ENCODE measurements at places on chromosomes 16 and 17.

DNA sequence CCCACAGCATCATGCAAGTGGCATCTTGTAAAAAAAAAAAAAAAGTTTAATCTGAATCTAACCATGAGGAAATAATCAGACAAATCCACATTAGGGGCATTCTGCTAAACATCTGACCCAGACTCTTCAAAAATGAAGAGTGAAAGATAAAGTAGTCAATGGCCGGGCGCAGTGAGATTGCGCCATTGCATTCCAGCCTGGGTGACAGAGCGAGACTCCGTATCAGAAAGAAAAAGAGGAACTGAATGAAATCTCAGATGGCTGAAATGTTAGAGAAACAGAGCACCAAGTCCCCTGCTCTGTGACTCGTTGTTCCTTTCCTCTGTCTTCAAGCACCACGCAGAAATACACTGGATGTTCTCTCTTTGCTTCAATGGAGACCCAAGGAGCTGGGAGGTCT is 12.7 kb upstream of the RNF135 start:
- peak; percentile 17 for DNase-seq

DNA sequence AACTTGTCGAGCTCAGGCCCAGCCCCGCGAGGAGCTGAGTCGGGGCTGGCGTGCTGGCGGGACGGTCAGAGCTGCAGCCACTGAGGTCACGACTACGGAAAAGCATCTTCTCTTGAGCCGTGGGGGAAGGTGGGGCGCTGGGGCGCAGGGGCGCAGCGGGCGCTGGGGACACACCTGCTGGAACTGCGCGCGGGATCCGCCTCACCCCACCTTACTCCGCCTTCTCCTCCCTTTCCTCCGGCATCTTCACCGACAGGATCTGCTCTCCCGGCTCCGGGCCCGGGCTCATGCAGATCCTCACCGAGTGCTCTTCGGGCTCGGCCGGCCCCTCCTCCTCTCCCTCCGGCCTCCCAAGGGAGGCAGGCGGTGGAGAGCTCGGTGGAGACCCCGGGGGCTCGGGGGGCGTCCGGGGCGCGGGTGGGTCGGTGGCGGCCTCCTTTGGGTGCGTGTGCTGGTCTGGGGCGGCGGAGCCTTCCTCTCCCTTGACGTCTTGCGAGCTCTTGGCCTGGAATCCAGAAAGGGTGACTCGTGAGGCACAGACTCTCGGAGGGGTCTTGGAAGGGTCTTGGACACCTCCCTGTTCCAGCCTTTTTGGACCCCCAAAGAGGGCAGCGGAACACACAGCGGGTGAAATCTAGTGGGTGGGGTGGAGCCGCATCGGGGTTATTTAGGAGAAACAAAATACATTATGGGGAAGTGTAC is 81.8 kb upstream of the KIFC3 start:
- DNase-seq = no peak

DNA sequence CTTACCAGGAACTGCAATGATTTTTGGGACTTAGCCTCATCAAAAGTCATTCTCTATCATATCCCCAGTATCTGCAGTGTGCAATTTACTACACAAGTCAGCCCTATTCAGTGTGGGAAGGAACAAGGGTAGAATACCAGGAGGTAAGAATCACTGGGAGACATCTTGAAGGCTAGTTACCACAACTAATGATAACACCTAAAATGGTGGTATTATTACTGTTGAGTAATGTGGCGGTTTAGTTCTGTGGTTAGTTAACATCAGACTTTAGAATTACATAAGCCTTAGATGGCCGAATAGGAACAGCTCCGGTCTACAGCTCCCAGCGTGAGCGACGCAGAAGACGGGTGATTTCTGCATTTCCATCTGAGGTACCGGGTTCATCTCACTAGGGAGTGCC is 567.9 kb upstream of the CDH11 start:
- no peak for DNase-seq

- DNase-seq = peak; percentile 37
These were observed 28.9 kb downstream of the LCMT1 start for GRCh38 chr16:25140459-25140858.

DNA sequence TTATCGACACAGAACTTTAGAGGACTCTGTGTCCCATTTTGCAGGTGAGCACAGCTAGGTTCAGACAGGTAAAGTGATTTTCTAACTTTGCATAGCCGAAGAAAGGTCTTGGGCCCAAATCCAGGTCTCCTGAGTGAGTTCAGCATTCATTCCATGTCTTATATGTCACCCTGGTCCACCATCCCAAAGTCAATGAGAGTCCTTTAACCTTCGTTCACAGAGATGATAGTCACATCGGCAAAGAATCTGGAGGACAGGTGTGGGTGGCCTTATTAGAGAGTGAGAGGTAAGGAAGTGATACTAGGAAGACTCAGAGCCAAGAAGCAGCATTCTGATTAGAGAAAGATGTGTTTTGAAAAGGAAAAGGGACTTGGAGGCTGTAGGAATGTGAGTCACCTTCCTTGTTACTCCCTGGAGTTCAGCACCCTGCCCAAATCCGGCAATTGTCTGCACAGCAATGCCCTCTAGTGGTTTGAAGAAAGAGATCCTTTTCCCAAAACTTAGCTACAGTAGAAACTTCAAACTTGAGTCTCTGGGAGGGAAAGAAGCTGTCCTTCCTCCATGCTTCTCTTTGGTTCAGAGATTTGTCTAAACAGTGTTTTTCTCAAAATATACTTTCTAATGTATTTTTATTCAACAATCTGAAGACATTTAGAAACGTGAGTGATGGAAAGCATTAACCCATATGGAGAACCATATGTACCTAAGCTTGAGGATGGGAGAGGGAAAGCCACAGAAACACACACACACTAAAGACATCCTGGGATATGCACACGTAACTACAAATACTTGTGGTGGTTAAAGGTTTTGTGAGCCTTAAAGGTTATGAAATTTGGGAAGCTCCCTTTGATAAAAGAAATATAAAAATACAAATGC is 96.4 kb upstream of the SHISA6 start:
- peak; percentile 15 for DNase-seq

DNA sequence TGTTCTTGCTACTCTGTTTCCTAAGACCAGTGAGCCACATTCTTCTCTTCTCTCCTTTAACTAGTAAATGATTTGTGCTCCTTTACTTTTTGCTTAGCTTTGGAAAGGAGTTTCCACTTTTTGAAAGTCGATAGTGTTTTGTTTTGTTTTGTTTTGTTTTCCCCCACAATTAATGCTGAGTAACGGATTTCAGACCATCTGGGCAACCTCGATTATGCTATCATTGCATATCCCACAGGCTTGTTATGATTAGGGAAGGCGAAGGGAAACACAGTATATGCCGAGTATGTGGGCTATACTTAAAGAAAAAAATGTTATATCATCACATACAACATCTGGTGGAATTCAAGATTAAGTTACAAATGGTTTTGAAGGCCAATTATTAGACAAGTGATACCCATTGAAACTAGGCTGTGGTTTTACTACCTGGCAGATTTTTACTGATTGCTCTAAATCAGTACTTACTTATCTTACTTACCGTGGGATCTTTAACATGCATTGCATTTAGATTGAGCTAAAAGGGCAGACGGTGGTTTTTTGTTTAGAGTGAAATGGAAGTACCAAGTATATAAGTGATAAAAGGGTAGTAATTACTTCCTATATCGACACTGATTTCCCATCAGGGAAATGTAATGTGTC is 361.3 kb upstream of the SOX9 start:
- DNase-seq = no peak

GRCh38 chr16:84844049-84844350 is 24.2 kb downstream of the CRISPLD2 start:
- DNase-seq = no peak

DNA sequence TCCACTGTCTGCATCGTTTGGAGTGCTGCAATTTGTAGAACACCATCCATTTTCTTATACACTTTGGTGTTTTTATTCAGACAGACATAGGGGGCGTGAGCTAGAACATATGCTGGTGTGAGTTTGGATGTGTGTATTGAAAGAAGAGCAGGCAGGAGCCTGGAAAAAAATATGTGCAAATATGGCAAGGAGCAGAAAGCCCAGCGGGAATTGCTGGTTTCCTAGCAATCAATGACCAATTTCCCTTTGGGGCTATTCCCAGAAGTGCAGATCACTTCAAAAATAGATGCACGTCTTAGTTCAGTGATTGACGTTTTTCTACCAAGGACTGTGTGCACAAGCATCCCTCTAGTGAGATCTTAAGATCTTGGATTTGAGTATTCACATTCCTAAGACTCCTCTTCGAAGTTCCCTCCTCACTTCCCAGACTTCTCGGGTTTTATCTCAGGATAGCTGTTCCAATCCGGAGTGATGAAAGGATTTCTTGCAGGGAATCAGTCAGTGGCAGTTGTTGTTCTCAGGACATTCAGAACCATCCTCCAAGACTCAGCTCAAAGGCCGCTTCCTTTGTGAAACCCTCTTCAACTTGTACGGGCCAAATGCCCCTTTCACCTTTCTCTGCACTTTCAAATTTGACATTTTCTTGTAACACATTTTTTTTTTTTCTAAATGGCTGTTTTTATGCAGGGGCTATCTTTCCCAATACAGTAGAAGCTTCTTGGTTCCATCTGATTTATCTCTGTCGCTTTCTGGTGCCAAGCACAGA is 268.7 kb upstream of the ASIC2 start:
- no peak for DNase-seq

DNA sequence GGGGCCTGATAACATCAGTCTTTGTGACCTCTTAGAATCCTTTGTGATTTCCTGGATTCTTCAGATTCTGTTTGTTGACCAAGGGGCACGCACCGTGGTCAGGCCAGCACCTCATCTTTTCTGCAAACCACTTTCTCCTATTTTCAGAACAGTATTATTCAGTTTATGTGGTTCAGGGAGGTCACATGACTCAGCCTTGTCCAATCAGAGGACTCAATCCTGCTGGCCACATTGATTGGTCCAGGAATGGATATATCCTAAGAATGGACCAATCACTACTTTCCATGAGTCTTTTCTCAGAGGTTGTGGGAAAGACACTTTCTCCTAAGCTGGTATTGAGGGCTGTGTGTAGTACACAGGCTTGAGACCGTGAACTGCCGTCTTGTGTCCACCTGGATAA is 123.1 kb upstream of the EEF2KMT start:
- DNase-seq = no peak

DNA sequence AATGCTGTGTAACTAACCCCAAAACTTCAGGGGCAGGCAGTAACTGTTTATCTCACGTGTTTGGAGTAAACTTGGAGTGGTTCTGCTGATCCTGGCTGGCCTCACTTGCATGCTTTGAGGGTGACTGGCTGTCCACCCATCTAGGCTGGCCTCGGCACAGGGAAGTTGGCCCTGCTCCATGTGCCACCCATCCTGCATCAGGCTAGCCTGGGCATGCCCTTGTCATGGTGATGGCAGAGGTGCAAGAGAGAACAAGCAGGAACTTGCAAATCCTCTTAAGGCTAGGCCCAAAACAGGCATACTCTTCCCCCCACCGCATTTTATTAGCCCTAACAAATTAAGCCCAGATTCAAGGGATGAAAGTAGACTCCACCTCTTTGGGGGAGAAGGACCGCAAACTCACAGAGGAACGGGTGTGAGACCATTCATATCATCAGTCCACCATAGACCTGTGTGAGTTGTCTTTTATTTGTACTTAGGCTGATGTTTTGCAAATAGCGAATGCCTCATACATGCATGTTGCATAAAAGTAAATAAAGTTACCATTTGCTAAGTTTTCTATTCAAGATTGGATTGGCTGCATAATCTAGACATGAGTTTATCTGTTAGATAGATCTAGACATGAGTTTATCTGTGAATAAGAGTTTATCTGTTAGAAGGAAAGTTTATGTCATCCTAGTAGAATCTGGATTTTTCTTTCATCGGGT is 221.0 kb downstream of the CCDC182 start:
- DNase-seq = peak; percentile 60

GRCh38 chr16:72860726-72861562 is 187.0 kb downstream of the ZFHX3 start:
- DNase-seq = no peak

DNA sequence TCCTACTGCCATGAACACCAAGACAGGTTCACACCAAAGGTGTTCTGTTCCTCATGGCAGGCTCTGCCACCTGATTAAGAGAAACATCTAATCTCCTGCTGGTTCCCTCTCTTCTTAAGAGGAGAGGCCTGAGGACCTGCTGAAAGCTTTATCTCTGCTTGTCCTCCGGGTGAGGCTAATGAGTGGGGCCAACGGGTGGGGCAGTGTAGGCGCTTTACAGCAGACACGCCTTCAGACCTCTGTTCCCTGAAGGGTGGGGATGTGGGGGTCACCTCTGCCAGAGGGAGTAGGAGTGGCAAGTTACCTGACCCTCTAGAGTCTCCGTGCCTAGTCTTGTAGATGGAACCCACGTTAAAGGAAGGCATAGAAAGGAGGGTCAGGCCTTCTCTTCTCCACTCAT is 4.2 kb upstream of the MRM1 start:
- no peak for DNase-seq

- DNase-seq = no peak
These were observed 381.7 kb downstream of the SLC39A11 start for GRCh38 chr17:72710834-72711233.
